IPS DF 19.7 (cell line): ENCODE measurements at places on chromosomes 4 and X.

DNA sequence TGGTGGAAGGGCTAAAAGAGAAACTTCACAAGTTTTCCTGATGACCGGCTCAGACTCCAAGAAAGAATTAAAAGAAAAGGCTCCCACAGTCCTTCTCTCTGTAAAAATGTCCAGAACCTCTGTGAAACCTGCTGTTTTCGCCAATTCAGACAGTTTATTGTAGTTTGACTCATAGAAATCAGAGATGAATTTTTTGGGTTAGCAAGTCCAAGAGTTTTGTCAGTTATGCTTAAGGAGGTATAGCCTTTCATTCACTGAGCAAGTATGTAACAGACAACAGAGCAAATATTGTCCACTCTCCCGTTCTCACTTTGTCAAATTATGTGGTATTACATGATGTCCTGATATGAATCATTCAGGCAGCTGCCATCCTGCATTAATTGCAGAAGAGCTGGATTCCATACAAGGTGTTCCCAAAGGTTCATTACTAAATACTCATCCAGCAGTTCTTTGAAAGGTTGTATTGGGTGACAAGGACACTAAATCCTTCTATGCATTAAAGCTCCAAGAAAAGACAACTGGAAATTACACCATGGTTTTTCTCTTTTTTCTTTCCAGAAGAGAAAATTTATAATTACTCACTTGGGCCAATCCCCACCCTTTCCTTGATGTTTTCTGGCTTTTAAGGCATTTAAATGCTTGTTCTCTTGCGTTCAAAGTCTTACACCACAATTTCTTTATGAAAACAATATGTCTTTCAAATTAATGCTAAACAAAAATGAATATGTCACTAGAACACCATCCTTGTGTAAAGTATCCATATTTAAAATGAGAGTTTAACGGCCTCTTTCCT, 30.0 kb upstream of the PLAC1 start:
- DNase-seq = no peak

GRCh38 chrX:115650916-115651315, 89.9 kb downstream of the PLS3 start:
- DNase-seq = no peak

GRCh38 chrX:114964374-114964773, 53.0 kb downstream of the IL13RA2 start:
- no peak for DNase-seq

DNA sequence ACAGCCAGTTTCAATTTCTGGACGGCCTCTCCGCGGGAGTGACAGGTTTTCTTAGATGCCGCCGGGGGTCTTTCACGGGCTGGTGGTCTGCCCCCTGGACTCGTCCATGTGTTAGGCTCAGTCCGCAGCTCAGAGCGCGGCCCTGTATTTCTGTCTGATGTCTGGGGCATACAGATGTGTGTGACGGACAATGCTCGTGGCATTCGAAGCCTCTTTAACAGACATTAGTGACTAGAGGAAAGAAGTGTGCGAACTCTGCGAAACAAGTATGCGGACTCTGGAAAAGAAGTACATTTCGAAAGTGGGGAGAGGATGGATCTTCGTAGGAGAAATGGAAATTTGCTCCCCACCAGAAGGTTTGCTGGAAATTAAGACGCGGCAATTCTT, 793 bp upstream of the DCUN1D4 start:
- no peak for DNase-seq

- DNase-seq = no peak
Observed at GRCh38 chr4:90128961-90129495, 1.8 kb downstream of the CCSER1 start.

DNA sequence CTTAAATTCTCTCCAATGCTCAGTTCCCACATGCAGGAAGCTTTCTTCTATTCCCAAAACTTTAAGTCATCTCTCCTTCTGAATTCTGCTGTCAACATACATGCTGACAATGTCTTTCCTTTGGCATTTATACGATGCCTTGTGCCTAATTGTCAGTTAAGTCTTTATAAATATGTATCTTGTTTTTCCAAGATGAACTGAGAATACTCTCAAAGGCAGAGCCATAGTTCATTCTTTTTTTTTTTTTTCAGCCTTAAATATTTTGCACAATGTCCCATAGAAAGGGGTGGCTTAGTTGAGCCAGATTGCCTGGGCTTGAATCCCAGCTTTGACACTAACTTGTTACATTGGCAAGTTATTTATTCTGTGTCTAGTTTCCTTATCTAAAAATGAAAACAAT, 210.6 kb downstream of the QDPR start:
- DNase-seq = no peak

DNA sequence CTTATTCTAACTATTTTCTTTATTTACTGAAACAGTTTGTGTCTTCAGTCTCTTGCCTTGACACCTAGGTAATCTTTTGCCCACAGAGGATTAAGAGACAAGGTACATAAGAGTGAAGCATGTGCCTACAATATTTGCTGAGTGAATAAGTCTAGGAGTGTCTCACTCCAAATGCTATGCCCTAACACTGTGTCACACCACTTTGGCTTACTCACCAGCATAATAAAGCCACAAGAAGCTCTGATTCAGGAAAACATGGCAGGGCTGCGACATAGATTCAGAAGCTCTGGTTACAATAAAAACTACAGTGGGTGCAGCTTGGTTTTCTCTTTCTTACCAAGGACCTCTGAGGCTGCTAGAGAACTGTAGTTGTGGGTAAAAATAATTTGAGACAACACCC, 127.1 kb downstream of the RBM46 start:
- no peak for DNase-seq

GRCh38 chr4:45099471-45099870, 373.1 kb upstream of the GNPDA2 start:
- DNase-seq = no peak

DNA sequence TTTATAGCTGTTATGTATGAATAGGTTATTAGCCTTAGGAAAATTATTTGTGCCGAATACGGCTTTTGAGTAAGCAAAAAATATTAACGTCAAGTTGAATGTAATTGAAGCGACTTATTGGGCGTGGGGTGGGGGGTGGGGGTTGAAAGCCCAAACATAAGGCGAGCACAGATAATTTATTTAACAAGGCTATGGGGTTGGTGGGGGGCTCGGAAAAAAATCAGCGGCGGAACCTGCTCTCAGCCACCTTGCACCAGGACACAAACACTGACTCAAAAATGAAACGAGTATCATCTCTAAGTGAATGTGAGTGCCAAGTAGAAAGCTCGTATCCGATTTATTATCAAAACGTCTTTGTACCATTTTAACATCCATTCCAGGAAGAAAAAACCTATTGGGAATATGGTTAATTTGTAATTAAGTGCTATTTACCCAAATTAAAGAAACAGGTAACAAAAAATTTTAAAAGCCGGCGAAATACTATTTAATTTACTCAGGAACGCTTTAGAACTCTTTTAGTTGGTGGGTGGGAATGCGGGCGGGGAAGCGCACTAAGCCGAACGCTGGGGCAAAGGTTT, 902 bp upstream of the LARP1B start:
- DNase-seq = no peak

DNA sequence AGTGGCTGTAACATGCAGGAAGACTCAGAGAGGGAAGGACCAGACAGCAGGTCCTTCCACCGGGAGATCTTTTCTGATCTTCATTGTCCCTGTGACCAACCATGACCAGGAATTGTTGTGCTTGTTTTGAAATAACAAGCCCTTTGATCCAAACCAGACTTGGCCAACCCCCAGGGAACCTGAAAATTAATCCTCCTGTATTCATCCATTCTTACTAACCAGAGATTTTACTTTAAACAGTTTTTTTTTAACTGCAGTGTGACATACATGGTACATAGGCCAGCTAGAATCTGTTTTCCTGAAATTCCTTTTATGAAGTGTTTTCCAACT, 4.0 kb downstream of the WFS1 start:
- DNase-seq = no peak

DNA sequence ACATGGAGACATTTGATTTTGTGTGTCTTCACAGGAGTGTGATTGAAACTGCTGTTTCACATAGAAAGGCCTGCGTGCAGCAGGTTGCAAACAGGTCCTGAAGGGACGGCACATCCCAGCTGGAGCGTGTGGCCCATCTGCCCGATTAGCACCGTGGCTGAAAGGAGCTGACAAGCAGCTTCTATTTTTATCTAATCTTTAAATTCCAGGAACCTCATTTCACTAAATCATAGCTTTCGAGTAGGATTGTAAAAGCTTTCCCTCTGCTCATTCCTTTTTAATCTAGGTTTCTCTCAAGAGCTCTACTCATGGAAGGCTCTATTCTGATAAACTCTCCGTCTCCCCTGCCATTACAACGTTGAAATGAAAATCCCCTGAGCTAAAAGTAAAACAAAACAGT, 106.8 kb downstream of the FSTL5 start:
- no peak for DNase-seq

DNA sequence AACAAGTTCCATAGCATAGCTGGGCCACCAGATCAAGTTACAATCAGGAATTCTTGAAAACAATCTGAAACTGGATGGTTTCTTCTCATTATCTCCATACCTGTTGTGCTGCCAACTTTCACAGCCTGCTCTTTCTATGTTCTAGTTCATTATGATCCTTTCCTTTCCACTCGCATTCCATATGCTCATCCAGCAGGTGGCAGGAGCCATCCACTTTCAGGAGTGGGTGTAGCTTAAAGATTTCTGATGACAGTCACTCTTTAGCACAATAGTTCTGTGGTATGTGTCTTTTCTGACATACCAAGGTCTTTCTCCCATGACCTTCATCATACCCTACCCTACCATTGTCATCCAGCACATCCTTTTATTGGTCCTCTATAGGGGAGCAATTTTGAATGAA, 46.4 kb downstream of the PAGE2 start:
- no peak for DNase-seq

DNA sequence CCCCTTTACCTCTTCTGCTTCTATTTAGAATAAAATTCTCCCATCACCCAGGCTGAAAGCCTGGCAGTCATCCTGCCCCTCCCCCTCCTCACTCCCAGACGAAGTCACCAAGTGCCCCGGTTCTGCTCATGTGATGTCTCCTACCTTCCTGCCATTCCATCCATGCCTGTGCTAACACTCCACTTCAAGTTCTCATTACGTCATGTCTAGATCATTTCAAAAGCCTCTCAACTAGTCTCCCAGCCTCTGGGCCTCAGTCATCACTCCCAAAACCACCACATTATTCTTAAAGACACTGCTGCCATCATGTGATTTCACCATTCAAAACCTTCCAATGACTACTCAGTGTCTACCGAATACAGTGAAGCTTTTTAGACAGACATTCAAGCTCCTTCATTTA, 17.2 kb upstream of the HOPX start:
- no peak for DNase-seq

DNA sequence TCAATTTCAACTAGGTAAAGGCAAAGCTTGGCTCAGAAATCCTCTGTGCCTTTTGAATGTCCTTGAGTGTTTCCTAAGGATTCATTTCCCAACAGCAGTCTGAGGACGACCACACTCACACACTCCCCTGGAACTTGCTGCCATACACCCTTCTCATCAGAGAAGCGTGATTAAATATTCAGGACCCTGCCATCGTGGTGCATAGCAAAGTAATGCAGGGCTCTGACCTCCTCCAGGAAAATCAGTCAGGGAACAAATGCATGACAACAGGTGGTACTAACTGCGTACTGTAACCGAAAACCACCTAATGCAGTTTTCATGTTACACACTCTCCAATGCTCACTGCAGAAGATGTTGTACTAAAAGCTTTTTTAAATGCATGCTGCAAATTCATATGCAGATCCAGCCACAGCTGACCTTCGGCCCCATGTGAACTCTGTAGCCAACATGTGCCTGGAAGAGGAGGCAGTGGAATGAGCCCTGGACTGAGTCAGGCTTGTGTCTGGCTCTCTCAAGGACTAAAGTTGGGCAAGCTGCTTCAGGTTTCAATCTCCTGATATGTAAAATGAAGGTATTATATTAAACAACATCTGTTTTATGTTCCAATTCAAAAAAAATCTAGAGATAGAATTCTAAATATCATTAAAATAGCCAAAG, 238.3 kb downstream of the KCNIP4 start:
- no peak for DNase-seq

- no peak for DNase-seq
Observed at GRCh38 chr4:122480655-122481487, 24.3 kb upstream of the IL2 start.

DNA sequence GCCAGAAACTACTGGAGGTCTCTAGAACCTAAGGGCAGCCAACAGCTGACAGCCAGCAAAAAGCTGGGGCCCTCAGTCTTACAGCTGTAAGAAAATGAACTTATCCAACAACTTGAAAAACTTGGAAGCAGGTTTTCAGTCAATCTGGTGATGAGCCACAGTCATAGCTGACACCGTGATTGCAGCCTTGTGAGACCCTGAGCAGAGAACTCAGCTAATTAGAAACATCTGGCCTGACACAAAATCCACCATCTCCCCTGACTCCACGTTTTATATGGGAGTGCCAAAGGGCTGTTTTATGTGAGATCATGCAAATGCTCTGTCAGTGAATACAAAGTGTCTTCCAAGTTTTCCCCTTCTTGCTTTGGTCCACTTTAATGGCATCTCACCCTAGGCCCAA, 198.8 kb upstream of the DCAF8L1 start:
- DNase-seq = no peak

- no peak for DNase-seq
Observed at GRCh38 chr4:16750882-16751642, 147.4 kb downstream of the LDB2 start.

DNA sequence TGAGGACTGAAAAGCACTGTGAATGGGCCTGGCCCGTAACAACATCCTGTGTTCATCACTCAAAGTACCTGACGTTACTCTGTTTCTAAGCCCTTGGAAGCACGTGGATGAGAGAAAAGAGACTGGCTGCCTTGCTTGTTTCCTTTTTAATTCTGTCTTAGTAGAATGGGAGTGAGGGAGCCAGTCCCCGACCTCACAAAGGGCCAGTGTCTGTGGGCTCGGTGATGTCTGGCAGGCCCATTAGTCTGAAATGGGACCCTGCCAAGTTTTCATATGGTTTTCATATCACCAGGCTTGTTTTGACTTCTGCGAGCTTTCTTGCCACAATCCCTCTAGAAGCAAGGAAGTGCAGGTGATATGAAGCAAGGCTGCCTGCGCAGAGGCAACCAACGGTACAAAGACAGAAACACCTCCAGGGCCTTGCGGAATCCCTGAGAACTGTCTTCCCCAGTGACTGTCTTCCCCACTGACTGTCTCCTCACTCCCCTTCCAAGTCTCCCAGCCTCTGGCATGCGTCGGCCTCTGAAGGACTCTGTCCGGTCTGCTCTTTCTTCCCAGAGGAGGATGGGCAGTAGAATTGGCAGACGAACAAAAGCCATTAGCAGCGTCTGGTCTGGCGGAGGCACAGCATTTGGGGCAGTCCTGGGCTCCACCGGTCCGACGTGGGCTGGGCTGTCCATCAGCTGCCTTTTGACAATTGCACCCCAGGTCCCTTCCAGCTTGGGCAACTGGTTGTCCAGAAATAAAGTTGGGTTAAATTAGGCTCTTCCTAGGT, 20.2 kb upstream of the RASL11B start:
- DNase-seq = no peak

DNA sequence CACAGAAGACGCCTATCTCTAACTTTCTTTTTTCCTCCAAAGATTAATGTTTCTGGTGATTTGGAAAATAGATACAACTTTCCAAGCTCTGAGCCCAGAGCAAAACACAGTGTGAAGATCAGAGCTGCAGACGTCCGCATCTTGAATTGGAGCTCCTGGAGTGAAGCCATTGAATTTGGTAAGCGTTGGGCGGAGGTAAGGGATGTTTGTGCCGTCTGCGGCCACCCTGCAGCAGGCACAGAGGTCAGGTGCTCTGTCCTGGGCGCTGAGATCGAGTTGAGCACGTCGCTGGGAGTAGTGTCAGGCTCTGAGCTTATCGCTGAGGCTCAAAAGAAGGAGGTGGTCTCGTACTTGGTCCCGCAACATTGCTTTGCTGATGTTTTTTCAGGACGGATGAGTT, 31.8 kb downstream of the CSF2RA start:
- peak; percentile 17 for DNase-seq
